Astrocyte (in vitro differentiated cells and primary cell): ENCODE measurements at places on chromosomes 2 and 18.

DNA sequence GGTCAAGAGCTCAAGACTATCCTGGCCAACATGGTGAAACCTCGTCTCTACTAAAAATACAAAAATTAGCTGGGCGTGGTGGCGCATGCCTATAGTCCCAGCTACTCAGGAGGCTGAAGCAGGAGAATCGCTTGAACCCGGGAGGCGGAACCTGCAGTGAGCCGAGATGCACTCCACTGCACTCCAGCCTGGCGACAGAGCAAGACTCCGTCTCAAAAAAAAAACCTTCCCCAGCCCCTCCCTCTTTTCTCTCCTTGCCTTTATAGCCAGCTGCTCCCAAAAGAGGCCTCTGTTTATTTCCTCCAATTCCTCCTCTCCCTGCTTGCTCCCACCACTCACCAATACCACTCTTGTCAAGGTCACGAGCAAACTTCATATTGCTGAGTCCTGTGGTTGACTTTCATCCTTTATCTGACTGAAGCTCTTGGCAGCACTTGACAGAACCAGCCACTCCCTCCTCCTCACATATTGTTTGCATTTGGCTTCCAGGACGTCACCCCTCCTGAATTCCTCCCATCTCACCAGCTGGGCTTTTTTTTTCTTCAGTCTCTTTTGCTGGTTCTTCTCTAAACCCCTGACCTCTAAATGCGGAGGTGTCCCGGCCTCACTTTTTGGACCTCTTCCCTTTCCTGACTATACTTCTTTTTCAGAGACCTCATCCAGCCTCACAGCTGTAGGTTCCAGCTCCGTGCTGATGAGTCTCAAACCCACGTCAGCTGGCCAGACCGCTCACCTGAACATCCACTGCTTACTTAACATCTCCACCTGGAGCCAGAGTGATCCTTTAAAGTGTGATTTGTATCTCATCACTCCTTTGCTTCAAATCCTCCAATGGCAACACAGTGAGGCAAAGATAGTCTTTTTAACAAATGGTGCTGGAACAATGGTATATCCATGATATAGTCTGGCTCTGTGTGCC is 84.6 kb upstream of the CAB39 start:
- peak; percentile 78 for DNase-seq

DNA sequence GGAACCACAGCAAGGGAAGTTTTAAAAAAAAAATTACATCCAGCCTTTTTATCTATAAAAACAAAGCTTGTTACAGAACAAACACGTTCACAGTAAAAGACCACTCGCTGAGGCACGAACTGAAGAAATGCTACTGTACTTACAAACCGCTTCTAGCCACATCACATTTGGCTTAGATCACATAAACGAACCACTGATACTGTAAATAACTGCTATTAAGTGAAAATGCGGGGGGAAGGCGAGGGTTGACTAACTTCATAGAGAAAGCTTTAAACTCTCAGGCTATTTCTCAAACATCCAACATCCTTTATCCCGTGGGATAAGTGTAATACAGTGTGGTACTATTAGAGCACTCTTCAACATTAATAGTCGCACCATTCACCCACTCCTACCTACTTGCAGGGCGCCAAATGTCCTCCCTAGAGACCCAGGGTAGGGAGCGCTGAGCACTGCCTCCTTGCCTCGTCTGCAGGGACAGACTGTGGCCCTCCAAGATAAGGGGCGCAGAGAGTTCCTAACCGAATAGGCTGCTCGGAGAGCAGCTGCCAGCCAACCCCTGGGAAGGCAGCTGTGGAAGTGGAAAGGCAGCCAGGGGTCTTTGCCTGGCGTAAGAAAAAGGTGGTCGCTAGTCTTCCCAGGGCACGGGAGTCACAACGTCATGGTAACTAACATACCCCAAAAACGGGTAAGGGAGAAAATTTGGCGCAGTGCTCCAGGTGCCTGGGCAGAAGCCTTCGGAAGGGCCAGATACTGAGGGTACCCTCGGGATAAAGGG is 854 bp downstream of the GPR155 start:
- peak; percentile 12 for DNase-seq

- DNase-seq: no peak
Measured at GRCh38 chr2:230925443-230925878, 419 bp upstream of the GPR55 start.

GRCh38 chr2:196725882-196726281 is 73.6 kb downstream of the GTF3C3 start:
- DNase-seq: no peak

- DNase-seq: no peak
Measured at GRCh38 chr2:78351208-78351607, 674.3 kb upstream of the REG3G start.

DNA sequence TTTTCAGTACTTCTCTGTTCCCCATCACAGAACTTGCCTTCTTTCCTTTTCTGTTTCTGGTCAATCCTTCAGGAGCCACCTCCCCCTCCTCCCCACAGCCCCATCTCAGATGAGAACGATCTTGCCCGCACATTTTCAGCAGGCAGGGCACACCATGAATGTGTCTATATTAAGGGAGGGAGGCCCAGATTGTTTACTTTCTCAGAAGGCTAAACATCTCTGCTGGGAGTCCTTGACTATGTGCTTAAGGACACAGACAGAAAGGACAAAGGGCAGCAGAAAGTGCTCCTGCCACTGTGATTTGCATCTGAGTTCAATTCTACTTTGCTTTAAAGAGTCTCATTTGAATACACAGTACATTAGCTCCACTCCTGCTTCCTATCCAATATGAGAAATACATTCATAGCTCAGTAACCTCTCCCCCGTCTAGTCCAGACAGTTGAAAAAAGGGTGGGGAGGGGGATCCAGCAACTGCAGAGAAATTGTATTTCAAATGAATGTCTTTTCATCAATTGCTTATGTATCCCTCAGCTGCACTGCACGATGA is 175.0 kb upstream of the PARD3B start:
- DNase-seq: no peak

GRCh38 chr2:225037415-225038230 is 4.6 kb downstream of the DOCK10 start:
- DNase-seq: no peak

- DNase-seq: peak; percentile 9
Measured at GRCh38 chr18:9380101-9380500, 45.5 kb downstream of the TWSG1 start.

GRCh38 chr2:169979025-169979424 is 151.8 kb downstream of the UBR3 start:
- DNase-seq: no peak

- peak; percentile 83 for DNase-seq
Measured at GRCh38 chr2:3282056-3282998, 95.3 kb downstream of the EIPR1 start.
